Omental fat pad (tissue), 4 donors: ENCODE measurements at places on chromosomes 6 and 20.

- no peak for DNase-seq
These were observed 107.3 kb downstream of the UST start for GRCh38 chr6:148854096-148854495.

GRCh38 chr6:50853939-50854338 is 35.3 kb downstream of the TFAP2B start:
- no peak for DNase-seq

GRCh38 chr20:4216142-4216735 is 200.9 kb upstream of the RNF24 start:
- DNase-seq, result no peak

DNA sequence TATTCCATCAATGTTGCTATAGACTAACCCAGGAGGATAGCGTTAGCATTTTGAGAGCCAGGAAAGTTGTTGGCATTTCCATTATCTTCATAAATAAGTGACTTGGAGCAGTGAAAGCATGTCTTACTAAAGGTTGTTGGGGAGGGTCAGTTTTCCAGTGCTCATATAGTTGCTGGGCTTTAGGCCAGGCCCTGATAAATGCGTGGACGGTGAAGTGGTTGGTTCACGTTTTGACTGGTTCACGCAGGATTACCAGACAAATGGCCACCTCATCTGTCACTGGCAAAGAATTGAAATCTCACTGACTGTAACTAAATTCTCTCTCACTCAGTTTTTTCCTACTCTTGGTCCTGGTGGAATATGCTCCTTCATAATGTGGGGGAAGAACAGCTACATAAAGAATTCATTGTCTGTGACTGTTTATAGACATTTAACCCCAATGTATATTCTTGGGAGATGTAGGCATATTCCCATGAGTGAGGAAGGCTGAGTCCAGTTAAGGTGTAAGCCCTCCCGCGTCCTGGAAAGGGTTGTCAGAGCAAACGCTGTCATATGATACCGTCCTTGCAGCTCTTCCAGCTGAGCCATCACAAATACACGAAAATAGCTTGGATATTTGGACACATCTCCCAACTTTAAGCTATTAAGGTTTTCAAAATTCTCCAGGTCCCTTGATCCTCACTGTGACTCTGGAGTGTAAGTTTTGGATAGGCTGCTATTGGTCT is 27.8 kb downstream of the LRRC1 start:
- DNase-seq, result no peak

DNA sequence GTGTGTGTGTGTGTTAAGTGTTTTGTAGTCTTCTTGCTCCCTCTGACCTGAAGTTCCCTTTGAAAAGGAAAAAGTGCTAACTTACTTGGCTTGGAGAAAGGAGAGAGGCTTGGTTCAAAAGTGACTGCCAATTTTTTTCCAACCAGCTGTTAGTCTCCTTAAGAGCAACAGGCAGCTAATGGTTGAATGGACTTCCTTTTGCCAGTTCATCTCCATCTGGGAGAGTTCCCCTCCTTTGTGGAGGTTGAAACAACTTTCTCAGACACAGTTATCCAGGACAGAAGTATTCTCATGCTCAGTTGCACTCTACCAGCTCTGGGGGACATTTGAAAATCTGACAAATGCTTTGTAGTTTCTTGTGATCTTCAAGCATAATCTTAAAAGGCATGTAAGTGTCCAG is 4.5 kb downstream of the RIPOR2 start:
- no peak for DNase-seq

DNA sequence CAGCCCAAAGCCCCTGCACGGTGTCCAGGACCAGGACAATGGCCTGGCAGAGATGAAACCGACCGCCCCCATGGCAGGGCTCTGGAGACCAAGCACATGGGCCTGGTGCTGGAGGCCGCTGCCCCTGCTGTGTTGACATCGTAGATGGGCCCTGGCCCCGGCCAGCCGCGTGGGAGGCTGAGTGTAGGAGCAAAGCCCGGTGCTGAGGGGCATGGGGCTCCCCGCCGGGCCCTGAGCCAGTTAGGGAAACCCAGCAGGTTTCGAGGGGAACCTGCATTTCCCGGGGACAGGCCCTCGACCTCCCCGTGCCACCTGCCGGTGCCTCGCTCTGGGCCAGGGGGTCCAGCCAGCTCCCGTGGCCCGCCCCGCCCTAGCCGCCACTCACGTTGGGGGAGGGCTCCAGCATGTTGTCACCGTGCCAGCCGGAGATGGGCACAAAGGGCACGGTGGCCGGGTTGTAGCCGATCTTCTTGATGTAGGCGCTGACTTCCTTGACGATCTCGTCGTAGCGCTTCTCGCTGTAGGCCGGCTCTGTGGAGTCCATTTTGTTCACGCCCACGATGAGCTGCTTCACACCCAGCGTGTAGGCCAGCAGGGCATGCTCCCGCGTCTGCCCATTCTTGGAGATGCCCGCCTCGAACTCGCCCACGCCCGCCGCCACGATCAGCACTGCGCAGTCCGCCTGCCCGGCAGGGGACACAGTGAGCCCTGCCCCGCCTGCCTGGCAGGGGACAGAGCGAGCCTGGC is 4.3 kb downstream of the EEF1A2 start:
- no peak for DNase-seq

- no peak for DNase-seq
These were observed 50.7 kb downstream of the CLIC5 start for GRCh38 chr6:45965007-45965406.
